Activated CD8-positive, alpha-beta memory T cell treated with anti-CD3 and anti-CD28 coated beads for 1 hour (primary cell): ENCODE measurements at places on chromosomes 6 and 20.

- no peak for DNase-seq
Observed at GRCh38 chr20:38173237-38174156, 8.4 kb upstream of the TGM2 start.

DNA sequence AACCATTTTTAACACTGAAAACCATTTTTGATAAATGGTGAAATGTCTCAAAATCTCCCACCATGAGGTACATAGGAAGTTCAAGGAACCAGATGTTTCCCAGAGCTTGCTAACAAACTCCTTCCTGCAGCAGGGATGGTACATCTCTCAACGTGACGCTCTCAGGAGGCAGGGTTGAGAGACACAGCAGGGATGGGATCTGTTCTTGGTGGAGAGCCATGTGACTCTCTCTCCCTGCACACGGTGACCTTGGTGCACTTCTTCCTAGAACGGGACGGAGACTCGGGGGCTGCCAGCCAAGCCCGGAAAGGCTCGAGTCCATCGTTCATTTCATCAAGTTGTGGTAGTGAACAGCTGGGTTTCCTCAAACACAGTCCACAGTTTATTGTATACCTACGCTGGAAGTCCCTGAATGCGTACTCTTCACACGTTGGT is 94.2 kb downstream of the FAM50B start:
- DNase-seq, result no peak

- DNase-seq, result no peak
Observed at GRCh38 chr6:36743538-36744303, 46.1 kb downstream of the RAB44 start.

GRCh38 chr6:157376706-157377230 is 4.2 kb upstream of the ZDHHC14 start:
- DNase-seq, result no peak

- DNase-seq, result no peak
Observed at GRCh38 chr6:147538821-147539220, 30.3 kb downstream of the SAMD5 start.

- no peak for DNase-seq
Observed at GRCh38 chr6:23534351-23534750, 591.7 kb upstream of the NRSN1 start.

DNA sequence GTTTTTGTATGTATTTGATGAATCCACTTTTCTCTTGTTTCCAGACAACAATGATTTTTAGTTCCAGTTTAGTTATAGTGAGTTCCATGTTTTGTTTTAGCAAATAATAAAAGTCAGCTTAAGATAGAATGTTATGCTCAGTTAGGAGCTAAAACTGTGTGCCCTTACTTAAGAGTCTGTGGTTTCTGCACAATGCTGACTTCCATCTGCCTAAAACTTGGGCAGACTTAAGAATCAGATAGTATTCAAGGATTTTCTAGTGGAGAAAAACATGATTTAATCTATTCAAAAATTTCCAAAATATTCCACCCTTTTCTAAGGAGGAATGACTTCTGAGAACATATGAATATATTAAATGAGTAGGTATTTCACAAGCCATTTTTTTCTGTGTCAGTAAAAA is 32.8 kb downstream of the LAMA4 start:
- no peak for DNase-seq

DNA sequence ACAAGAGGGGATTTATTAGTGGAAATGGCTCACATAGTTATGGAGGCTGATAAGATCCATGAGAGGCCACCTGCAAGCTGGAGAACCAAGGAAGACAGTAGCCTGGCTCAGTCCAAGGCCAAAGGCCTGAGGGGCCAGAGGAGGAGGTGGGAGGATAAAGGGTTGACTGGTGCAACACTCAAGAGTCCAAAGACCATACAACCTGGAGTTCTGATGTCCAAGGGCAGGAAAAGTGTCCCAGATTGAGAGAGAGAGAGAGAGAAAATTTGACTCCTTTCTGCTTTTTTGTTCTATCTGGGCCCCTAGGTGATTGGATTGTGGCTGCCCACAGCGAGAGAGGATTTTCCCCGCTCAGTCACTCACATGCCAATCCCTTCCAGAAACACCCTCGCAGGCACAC is 8.0 kb downstream of the HLA-F start:
- no peak for DNase-seq

- DNase-seq, result no peak
Observed at GRCh38 chr20:58407966-58408557, 19.0 kb downstream of the VAPB start.

- DNase-seq, result no peak
Observed at GRCh38 chr6:1949538-1949937, 295.9 kb downstream of the GMDS start.

GRCh38 chr20:38214256-38215193 is 46.0 kb downstream of the KIAA1755 start:
- DNase-seq, result no peak

DNA sequence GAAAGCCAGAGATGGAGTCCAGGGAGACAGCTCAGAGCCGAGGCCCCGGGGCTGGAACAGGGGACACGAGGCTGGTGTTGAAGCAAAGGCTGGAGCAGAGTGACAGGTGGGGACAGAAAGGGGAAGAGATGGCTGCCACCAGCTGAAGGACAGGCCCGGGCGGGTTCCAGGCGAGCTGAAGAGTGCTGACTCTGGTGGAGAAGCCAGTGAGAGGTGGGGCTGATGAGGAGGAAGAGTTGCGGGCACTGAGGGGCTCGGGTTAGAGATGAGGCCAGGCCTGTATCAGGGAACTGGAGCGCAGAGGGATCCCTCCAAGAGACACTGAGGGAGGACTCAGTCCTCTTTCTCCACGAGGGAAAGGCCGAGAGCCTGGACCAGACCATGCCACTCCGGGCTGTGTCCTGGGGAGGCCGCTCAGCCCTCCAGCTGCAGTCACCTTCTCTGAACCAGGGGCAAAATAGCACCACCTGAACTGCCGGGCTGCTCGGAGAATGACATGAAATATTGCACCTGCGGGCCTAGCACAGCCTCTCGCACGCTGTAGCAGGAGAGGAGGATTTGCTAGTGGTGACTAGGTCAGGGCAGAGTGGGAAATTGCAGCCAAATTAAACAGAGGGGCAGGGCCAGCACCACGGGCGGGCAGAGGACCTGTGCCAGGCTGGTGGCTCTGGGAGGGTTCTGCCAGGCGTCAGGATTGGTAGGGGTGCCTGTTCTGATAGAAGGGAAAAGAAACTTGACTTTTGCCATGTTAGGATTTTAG is 175.9 kb downstream of the ZDHHC14 start:
- no peak for DNase-seq

GRCh38 chr6:131419702-131420101 is 153.3 kb upstream of the ARG1 start:
- no peak for DNase-seq

DNA sequence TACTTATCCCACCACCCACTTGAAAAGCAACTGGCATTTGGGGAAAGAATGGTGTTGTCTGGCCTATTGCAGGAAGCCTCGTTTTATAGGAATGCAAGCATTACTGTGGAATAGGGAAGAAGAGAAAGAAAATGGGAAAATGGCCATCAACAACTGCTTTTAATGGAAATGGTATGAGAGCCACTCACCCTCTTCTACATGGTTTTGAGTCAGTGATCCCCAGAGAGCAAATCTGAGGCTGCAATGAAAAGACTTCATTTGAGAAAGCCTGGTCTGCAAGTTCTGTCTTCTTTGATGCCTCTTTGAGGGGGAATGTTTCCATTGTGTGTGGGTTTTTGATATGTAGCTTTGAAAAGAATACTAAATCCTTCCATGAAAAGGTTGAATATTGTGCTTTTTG is 172.3 kb upstream of the HDDC2 start:
- DNase-seq, result no peak

DNA sequence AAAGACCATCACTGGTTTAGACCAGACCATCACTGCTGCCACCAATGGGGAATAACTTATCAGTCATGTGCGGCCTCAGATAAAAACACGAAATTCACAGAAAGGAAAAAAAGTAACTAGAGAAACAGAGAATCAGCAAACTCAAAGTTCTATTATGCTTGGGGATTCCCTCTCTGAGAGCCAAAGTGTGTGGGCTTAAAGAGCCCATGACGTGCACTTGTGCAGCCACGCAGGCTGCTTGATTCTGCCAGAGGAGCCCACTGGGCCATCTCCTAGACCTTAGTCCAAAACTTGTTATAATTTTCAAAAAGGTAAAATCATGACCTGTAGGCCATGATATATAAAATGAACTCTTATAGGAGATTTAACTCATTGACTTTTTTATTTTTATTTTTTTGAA is 15.2 kb downstream of the RAB44 start:
- DNase-seq, result no peak

DNA sequence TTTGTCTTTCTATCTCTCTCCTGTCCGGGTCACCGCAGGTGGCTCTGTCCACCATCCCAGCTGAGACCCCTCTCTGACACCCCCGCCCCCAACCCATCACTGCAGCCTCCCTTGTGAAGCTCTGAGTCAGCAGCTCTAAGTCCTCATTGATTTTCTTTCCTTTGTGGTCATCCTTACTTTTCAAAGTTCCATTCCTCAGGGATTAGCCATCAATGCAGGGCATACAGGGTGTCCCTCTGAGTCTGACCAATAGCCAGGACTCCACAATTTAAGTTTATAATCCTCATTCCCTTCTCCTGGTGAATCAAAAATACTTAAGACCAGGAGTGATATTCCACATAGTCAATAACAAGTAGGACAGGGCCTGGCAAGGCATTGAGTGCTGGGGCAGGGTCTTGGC is 333.3 kb upstream of the CNR1 start:
- DNase-seq, result no peak

DNA sequence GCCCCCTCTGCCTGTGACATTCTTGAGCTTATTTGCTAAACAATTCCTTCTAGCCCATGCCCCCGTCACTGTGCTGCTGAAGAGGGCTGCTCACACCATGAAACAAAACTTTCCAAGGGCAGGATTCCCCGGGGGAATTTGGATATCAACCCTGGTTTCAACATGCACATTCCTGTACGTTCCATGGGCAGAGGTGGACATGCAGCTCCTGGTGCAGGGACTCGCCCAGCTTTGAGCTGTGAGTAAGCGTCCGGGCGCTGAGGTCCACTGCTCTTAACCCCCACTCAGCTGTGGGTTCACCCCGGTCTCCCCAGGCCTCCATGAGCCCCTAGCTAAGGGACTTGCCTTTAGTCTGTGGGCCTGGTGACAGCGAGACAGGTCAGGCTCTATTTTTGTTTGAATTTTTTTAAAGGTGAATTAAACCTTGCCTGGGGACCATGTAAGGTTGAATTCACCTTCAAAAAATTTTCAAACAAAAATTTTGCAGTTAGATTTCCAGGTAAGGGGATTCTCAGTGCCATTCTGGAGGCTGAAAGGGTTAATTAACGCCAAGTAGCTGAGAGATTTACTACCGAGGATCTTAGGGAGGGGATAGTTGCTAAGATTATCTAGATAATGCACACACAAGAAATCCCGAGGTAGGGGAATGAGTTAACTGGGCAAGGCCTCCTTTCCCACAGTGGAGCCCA is 70.3 kb upstream of the SLC22A23 start:
- no peak for DNase-seq

DNA sequence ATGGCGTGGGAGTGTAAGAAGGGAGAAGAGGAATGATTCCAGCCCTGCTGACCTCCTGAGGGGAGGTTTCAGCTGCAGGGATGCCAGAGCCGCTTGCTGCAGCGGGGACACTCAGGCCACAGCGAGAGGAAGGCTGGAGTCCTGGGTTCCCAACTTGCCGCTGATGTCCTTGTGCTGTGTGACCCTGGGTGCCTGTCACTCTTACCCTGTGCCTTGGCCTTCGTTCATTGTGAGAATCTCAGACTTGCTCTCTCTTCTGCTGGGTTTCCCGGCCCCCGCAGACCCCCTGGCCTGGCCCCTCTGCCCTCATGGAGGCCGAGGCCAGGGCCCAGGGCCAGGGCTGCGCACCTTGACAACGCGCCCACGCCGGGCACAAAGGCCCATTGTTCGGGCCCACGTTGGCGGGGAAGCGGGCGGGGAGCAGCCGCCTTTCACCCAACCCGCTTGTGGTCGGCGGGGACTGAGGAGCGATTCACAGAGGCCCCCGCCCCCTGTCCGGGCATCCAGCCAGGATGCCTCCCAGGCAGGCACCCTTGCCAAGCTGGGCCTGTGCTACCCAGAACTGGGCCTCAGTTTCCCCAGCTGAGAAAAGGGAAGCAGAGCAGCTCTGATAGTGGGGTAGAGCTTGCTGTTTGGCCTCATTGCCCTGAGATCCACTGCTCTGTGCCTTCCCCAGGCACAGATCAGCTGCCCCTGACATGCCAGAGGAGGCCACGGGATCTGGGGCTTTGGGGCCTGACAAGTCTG is 52.4 kb downstream of the CEBPB start:
- no peak for DNase-seq

- DNase-seq, result no peak
Observed at GRCh38 chr6:76768556-76768955, 694.7 kb downstream of the HTR1B start.

- DNase-seq, result no peak
Observed at GRCh38 chr6:111601886-111602285, 3.8 kb downstream of the TRAF3IP2 start.

DNA sequence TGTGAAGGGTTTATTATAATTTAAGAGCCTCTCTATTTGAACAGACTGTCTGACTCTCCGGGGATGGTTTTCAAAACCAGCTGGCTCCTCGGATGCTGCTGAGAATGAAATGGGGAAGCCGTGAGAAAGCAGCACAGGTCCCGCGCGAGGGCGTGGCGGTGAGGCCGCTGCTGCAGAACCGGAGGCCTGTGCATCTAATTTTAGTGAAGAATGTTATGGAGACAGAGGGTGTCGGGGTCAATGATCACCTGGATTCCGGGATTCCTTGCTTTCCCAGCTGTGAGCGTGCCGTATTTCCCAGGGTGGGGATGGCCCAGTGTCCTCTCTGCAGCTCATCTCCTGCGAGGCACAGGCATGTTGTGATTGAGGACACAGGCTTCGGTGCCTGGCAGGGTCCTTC is 348.0 kb downstream of the CDH4 start:
- no peak for DNase-seq

DNA sequence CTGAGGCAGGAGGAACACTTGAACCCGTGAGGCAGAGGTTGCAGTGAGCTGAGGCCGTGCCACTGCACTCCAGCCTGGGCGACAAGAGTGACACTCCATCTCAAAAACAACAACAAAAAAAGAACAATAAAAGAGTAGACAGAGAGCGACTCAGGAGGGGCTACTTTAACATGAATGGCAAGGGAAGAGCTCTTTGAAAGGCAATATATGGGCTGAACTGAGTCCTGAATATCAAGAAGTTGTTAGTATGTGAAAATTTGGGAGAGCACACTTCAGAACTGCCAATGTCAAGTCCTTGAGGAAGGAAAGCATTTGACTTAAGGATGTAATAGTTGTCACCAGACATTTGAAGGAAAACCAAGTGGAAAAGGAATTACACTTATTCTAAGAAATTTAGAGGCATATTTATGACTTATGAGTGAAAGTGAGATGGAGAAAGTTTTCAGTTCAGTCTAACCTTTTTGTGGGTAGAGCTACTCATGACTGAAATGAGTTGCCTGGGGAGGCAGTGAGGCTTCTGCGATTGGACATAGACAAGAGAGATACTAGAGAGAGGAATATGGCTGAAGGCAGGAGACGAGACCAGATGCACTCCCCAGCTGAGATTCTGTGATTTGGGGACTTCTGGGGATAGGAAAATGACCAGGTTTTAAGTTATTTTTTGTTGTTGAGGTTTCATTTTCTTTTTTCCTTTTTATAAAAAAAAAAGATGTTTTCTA is 48.6 kb upstream of the SLC16A10 start:
- DNase-seq, result no peak

GRCh38 chr20:59007665-59008511 is 834 bp upstream of the CTSZ start:
- no peak for DNase-seq
